CD4-positive, alpha-beta T cell treated with Interleukin-10 for 1 hour (primary cell): ENCODE measurements at places on chromosomes 7 and 10.

GRCh38 chr10:96622013-96622787 is 35.4 kb upstream of the TM9SF3 start:
- DNase-seq, result no peak

DNA sequence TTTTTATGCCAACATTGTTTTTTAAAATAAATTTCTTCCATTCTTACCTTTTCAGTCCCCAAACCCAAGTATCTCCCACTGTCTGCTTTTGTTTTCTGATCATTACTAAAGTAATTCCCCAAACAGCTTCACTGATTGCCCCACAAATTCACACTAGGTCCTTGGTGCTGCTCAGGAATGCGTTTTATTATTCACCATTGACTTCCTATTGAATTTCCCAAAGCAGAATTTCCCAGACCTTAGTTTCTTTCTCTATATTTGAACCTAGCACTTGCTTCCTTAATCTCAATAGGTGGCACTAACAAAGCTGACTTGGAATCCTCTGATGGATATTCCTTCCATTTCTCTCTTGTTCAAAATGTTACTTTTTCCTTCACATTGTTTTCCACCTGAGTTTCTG is 52.2 kb downstream of the FZD1 start:
- DNase-seq, result no peak

GRCh38 chr7:123637203-123637602 is 18.5 kb upstream of the LMOD2 start:
- no peak for DNase-seq

- no peak for DNase-seq
Observed at GRCh38 chr7:148975896-148976295, 52.4 kb downstream of the PDIA4 start.

DNA sequence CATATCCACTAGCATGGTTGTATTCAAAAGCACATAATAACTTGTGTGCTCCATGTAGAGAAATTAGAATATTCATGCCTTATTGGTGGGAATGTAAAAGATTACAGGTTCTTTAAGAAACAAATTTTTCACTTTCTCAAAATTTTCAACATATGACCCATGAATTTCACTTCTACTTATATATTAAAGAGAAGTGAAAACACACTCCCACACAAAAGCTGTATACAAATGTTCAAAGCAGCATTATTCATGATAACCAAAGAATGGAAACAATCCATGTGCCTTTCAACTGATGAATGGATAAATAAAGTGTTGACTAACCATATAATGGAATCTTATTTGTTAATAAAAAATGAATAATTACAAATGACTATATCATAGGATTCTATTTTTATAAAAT is 694.5 kb upstream of the PCDH15 start:
- no peak for DNase-seq

DNA sequence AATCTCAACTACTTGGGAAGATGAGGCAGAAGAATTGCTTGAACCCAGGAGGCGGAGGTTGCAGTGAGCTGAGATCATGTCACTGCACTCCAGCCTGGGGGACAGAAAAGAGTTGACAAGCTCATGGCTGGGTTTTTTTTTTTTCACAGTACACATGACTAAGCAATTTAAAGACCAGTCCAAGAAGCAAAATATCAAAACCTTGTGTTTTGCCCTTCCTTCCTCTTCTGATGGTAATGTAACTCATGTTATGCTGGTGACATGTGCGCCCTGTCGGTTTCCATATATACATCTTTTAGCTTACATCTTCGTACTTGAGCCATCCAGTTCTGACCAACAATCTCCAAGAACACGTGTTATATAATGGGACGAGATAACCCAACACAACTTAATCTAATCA is 237.7 kb upstream of the PLXDC2 start:
- DNase-seq, result no peak
